ENCODE measurements at places on chromosomes 6 and 20.

- no peak for DNase-seq
These were observed 9.5 kb upstream of the IGF2R start for GRCh38 chr6:159959165-159959975.

DNA sequence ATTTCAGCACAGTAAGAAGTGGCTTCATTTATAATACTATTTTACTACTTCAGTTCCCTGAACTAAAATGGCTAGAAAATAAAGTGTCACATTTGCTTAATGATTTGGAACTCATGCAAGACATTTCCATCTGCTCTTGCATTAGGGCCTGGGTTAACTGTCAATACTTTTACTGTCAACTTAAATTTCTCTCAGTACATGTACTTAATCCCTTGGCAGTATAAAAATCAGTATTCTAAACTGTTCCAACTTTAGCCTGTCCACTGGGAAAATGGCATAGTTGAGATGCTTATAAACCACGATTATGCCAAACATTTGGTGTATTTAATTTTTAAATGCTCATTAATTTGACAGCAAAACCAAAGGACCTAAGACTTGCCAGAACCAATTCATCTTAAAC, 154.5 kb downstream of the ASCC3 start:
- DNase-seq = no peak

DNA sequence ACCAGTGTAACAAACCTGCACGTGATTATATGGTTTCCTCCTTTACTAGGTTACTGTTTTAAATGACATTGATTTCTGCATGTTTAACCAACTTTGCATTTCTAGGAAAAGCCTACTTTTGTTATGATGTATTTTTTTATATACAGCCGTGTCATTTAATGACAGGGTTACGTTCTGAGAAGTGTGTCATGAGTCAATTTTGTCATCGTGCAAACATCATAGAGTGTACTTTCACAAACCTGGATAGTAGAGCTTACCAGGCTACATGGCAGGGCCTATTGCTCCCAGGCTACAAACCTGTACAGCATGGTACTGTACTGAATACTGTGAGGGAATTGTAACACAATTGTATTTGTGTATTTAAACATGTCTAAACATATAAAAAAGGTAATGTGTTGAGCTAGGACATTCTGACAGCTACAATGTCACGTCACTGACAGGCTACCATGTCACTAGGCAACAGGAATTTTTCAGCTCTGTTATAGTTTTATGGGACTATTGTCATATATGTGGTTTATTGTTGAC, 205.3 kb downstream of the PRL start:
- no peak for DNase-seq

- DNase-seq = no peak
These were observed 683.6 kb downstream of the BCKDHB start for GRCh38 chr6:80789912-80790570.

GRCh38 chr6:44624936-44625573, 237.5 kb downstream of the CDC5L start:
- DNase-seq = no peak

GRCh38 chr6:83292900-83293843, 100.0 kb downstream of the RWDD2A start:
- DNase-seq = no peak

DNA sequence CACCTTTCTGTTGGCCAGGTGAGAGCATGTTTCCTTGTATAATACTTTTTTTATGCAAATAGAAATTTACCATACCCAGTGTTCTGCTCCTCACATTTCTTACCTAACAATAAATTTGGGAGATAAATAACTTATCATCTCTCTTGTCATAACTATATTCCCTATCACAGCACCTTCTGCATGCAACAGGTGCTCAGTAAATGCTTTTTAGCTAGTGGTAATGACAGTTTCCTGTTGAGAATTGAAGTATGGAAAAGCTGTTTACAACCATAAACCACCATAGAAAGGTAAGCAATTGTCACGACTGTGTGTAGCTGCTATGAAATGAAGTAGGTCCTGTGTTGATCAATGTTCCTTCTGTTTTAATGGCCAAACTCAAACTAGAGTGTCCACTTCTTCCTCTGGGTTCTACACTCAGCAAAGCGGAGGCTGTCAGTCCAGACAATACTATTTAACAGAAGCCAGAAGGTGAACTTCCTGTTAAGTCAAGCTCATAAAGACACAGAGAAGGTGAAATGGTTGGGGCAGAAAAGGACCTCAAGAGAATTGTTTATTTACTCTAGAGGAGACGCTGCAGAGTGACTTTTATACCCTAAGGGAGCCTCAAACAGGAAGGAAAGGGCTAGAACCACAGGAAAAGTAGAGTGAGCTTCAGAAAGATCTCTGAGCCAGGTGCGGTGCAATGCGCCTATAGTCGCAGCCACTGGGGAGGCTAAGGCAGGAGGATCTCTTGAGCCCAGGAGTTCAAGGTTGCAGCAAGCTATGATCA, 84.0 kb upstream of the SLC22A16 start:
- DNase-seq = no peak

DNA sequence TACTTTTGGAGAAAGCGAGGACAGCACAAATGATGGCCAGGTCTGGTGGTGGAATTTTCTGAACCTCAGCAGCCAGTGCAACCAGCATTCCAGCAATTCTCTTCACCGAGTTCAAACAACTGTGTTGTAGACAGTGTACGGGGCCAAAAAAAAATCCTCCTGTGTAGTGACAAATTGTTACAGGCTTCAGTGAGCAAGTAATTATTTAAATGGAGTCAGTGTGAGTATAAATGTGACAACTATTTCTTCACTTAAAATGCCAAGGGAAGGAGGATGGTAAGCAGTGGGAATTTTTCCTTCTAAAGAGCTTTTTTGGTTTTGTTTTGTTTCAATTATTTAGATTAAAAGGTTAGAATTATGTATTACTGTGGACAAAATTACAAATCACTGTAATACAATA, 154.1 kb downstream of the TMEM242 start:
- no peak for DNase-seq

GRCh38 chr6:4489538-4489937, 286.7 kb upstream of the CDYL start:
- DNase-seq = no peak

DNA sequence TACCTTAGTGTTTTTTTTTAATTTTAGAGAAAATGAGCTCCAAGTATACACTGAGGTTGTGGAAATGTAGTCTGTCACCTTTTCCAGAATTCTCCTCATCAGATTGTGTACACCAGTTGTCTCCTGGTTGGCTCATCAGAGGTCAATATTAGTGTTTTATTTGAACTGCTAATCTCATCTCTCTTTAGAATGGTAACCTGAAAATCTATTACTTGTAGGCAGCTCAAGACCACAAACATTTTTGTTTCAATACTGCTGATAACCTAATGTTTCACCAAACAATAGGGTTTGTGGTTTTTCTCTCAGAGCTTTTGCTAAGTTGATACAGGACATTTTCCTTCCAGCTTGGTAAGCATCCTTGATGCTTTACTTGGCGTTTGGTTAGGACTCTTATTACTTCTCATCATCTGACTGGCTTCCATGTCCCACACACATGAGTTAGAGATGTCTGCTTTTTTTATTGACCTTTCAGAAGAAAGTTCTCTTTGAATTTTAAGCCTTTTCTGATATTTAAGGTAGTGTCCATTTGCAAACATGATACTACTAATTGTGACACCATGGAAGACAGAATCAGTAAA, 15.1 kb downstream of the ADGRG6 start:
- DNase-seq = no peak

DNA sequence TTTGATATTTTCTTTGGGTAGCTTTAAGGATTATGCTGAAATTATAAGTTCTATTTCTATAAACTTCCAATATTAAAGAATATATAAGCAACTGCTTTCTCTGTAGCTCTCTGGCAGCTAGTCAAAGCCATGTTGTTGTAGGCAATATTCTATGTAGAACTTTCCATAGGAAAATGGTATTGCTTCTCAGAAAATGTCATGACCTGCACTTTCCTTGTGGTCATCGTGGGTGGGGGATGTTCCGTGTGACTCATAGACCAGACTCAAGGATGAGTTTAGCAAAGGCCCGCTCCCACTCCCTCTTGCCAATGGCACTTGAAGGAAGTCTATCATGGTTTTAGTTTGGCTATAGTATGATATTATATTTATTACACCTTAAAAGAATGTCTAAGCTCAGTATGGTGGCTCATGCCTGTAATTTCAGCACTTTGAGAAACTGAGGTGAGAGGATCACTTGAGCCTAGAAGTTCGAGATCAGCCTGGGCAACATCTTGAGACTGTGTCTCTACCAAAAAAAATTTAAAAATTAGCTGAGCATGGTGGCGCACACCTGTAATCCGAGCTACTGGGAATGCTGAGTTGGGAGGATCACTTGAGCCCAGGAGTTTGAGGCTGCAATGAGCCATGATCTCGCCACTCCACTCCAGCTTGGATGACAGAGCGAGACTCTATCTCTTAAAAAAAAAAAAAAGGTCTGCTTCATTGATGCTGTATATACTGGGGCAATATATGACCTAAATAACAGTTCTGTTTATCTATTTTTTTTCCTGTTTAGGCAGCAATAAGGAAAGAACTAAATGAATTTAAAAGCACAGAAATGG, 36.6 kb upstream of the LTV1 start:
- no peak for DNase-seq

DNA sequence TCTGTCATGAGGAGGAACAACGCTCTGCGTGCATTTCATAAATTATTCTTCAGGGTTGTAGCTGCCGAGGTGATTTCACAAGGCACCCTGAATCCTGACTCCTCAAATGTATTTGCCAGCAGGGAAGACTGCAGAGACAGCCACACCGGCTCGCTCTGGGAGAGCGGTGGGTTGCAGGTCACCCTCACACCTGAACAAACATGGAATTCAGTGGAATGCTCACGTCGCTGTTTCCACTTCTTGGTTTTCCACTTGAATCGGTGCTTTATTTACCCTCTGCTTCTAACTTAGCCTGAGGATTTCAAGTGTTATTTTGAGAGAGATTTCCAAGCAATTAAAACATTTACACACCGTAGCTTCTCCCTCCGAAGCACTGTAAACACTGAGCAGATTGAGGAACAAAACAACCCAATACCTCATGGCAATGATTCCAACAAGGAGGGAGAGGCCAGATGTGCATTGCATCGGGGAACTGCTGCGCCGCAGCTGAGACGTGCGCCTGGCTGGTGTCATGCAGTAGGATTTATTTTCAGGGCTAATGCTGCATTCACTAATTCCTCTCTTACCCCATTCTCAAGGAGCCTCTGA, 59.5 kb upstream of the GGTLC1 start:
- DNase-seq = no peak

DNA sequence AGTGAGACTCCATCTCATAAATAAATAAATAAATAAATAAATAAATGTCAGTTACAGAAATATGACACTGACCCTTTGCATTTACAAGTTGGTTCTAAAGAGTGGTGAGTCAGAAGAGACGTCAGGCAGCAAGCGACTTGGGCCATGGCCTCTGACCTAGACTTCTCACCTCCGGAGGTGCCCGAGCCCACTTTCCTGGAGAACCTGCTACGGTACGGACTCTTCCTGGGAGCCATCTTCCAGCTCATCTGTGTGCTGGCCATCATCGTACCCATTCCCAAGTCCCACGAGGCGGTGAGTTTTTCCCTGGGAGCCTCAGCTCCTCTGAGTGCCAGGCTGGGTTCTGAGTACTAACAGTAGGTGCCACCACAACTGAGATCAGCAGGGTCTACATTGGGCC, 11.7 kb downstream of the MANBAL start:
- no peak for DNase-seq

DNA sequence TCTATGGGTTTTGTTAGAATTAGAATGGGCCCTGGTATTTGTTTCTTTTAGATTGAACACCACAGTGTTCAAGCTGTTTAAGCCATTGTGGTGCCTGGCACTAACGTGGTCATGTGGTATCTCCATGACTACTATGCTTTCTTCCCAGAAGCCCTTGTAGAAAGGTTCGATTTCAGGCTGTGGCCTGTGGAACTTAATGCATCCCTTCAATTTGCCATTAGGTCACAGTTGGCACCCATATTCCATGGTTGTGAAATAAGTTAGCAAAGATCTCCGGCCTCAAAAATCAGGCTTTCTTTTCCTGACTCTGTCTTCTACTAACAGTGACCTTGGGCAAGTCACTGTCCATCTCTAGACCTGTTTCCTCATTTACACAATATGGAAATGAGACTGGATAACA, 31.3 kb upstream of the AAR2 start:
- DNase-seq = no peak

DNA sequence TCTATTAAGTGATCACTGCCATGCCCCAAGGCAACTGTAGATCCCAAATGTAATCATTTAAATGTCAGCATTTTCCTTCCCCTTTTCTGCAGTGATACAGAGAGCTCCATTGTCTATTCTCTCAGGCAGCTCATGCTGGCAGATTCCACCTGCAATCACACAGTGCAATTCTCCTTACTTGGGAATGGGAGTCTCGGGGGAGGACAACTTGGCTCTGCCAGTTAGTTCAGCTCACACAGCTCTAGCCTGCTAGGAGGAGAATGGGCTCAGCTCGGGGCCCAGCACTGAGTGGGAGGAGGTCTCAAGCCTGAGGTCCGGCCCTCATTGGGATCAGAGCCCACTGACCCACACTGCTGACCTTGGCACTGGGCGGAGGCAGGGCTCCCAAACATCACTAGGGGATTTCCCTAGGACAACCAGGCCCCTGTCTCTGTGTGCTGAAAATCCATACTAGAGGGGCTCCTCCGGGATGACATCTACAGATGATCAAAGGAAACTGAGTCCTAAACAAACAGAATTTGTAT, 109.2 kb upstream of the ASF1A start:
- DNase-seq = no peak

DNA sequence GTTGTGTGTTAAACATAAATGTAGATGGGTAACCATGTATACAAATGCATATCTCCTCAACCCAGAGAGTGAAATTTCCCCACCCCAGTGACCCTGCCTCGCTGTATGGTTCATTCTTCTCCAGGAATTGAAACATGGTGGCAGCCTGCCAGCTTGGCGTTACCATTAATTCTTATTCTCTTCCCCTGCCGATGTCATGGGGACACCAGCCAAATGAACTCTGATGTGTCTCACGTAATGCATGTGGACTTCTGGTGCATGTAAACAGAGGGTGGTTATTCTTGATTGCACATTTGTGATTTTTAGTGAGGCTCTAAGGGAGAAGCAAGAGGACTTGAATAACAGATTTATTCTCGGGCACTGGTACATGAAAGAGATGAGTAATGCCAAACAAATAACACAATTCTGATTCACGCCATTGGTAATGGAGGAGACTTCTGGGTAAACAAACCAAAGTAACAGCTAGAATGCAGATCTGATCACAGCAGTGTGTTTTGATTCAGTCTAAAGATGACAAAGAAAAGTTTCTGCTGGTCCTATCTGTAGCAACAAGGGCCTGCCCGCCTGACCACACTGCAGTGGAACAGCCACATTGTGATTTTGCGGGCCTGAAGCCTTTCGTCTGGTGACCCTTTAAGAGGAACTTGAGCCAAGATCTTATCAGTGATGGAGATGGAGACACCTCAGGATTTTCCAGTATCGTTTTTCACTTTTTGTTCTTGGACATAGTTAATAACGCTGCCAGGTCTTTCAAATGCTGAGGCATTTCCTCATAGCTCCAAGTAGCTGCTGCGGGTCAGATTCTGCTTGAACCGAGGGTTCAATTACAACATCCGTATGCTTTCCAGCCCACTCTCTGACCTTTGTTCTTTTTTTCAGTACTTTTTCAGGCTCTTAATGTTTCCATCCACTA, 171.8 kb upstream of the AKAP12 start:
- DNase-seq = no peak

All from cerebellar nuclear complex (tissue), 1 donor.